ENCODE measurements at places on chromosomes 3 and 15.

DNA sequence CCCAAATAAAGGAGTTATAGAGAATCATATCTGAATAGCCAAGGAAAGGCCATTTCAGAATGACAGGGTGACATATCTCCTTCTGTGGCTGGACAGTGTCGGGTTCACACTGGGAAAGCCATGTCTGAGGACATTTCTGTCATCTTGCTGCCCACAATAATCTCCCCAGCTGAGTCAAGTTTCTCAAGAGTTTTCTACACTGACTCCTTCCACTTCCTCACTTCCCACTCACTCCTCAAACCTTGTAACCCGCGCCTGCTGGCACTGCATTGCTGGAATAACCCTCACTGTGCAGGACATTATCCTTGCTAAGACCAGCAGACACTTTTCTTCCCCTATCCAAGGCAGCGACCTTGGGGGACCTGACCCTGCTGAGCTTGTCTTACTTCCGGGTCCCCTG lies 5.3 kb upstream of the INSYN1 start:
- DNase-seq: no peak

DNA sequence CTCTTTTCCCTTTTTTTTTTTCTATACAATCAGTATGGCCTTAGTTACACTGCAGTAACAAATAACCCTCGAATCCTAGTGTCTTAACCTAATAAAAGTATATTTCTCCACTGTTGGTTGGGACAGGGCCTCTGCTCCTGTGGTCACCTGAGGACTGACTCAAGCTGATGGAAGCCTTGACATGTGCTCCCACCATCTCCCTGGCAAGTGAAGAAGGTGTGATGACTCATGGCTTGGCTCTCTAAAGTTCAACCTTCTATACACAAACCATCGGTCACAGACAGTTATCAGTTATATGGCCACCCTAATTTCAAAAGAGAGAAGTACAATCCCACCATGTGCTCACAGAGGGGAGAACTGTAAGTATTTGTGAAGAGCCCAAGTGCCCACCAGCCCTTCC lies 65.8 kb upstream of the CACNA2D3 start:
- DNase-seq: no peak

GRCh38 chr15:63362885-63363284 lies 18.8 kb downstream of the CA12 start:
- no peak for DNase-seq

- DNase-seq: no peak
These were observed 414.9 kb downstream of the NAALADL2 start for GRCh38 chr3:175274056-175274455.

DNA sequence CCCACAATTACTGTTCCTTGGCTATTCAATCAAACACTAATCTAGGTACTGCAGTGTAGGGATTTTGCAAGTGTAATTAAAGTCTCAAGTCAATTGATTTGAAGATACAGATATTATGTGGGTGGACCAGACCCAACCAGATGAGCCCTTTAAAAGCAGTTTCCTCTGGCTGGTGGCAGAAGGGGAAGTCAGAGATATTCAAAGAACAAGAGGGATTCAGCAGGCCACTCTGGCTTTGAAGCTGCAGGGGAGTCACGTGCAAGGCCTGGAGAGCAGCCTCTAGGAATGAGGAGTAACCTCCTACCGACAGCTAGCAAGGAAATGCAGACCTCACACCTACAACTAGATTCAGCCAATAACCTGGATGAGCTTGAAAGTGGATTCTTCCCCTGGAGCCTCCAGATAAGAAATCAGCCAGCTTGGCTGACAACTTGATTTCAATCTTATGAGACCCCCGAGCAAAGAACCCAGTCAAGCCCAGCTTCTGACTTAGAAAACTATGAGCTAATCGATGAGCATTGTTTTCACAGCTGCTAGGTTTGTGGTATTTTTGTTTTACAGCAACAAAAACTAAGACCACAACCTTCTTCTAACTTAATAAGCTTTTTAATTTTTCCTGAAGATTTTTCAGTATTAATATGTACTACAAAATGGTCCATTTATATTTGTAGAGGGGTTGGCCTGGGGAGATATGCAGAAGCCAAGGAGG lies 13.4 kb downstream of the HACD2 start:
- no peak for DNase-seq

DNA sequence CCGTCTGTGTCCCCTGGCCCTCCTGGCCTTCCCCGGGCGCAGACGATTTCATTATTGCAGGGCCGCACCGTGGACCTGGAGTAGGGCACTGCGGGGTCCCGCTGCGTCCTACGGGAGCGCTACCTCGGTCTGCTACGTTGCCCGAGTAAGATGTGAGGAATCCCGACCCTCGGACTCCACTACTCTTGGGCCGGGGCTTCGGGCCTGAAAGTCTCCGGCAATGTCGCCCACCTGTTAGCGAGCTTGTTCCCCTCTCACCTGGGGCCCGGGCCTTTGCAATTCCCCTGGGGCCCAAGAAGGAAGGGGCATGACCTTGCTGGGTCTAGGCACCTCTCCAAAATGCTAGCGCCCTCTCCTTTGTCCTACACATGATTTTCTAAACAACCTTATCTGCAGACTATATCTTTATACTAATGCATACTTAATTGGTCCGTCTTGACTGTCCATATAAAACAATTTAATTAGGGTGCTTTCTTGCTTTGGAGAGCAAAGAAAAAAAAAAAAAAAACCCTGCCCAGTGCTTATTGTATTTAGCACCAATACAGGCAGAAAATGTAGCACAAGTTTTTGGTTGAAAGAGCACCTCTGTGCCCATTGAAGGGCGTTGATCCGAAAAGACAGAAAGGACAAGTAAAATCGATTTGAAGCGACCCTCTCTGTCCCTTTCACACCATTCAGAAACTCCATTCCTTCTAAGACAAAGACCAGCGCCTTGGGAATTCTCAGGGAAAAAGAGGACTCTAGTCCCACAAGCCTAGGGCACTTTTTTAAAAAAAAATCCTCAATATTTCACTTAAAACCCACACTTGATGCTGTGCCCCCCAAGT lies 7.0 kb upstream of the NR2F2 start:
- DNase-seq: no peak

- DNase-seq: peak; percentile 24
These were observed at the start of gene EIF4E3 for GRCh38 chr3:71725271-71725991. TSS of gene EIF4E3 (minus strand) at chr3:71725402. CDS start at chr3:71725367, 35 bp downstream.

- no peak for DNase-seq
These were observed 33.0 kb downstream of the KY start for GRCh38 chr3:134617608-134618477.

- DNase-seq: no peak
These were observed 100.2 kb upstream of the PRR23E start for GRCh38 chr3:127092776-127093175.

GRCh38 chr3:197533927-197534725 lies 21.6 kb downstream of the BDH1 start:
- no peak for DNase-seq

GRCh38 chr15:69285834-69286233 lies 12.9 kb upstream of the PAQR5 start:
- DNase-seq: no peak

GRCh38 chr3:115823083-115823482 lies 199.8 kb downstream of the GAP43 start:
- DNase-seq: no peak

GRCh38 chr3:66854601-66855151 lies 143.4 kb upstream of the KBTBD8 start:
- no peak for DNase-seq

GRCh38 chr3:79406175-79406574 lies 361.6 kb downstream of the ROBO1 start:
- no peak for DNase-seq

DNA sequence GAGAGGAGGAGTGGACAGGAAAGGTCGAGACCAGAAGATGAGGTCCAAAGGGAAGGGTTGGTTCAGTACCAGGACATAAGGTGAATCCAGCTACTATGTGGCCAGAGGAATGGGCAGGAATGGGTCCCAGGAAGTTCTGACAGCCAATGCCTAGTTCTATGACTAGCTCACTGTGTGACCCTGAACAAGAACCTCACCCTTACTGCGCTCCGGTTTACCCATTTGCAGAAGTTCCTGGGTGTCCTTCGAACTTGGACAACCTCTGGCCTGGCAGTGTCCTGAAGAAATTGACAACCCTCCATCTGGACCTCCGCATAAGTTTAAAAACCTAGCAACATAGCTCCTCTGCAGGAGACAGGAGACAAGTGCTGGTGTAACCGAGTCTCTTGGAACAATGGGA lies 12.2 kb upstream of the PSTPIP1 start:
- DNase-seq: no peak

DNA sequence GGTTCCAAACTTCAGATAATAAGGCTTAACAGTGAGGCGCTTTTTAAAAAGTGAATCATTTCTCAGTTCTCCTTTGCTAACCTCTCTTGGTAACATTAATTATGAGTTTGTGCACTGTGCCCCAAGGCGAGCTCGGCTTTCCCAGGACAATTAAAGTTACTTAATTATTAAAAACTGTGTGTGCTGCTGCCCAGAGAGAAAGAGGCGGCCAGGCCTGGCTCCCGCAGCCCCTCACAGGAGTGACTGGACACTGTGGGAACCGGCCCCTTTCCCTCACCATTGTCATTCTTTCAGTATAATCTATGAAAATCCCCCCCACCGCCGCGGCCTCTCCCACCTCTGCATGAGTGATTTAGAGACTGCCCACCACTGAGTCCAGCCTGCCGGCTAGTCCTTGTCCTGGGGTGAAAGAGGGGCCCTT lies 43.1 kb upstream of the HES1 start:
- DNase-seq: no peak

- DNase-seq: peak; percentile 15
These were observed 1.4 kb downstream of the IGF1R start for GRCh38 chr15:98649472-98650416.

DNA sequence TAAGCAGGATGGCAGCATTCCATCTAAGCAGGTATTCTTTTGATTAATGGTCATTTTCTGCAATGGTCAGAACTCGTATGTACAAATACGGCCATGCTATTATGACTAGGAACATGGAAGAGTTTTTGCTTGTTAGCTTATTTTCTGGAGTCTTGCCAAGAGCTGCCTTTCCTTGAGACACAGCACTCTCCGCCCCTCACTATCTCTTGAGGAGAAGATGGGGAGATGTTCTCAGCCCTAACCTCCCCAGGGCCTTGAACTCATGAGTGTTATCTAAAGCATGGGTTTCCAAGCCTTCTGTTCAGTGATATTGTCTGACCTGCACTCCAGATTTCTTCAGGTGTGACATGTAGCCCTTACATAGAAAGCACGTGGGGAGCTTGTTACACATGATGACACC lies 65.9 kb upstream of the ACTC1 start:
- DNase-seq: no peak

- DNase-seq: no peak
These were observed 1.7 kb downstream of the TBC1D5 start for GRCh38 chr3:17740721-17741141.

DNA sequence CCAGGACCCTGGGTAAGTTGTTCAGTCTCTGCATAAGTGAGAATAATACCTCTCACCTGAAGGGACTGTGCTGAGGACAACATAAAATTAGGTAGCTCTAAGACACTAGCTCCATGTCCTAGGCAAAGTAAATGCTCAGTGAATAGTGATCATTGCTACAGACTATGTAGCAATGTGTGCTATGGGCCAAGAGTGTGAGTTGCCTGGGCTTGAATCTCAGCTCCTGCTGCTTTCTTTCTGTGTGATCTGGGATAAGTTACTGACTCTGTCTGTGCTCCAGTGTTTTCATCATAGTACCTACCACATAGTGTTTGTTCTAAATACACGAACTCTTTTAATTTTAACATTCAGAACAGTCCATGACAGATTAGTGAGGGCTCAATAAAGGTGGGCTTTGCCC lies 81.1 kb upstream of the MFGE8 start:
- DNase-seq: no peak
